ENCODE measurements at places on chromosomes 7 and 10.

DNA sequence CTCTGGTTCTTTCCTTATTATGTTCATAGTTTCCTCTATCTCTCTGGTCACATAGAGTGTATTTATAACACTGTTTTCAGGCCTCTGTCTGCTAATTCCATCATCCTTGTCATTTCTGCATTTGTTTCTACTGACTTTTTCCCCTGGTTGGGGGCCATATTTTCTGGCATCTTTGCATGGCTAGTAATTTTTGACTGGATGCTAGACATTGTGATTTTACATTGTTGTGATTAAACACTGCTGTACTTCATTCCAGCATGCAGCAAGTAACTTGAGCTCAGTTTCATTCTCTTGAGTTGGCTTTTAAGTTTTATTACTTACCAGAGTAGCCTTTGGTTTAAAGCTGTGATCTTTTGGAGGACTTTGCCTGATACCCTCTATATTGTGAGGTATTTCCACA, 6.8 kb upstream of the DOCK1 start:
- DNase-seq = no peak

- DNase-seq = no peak
Measured at GRCh38 chr7:152073352-152073751, 47.9 kb downstream of the GALNT11 start.

DNA sequence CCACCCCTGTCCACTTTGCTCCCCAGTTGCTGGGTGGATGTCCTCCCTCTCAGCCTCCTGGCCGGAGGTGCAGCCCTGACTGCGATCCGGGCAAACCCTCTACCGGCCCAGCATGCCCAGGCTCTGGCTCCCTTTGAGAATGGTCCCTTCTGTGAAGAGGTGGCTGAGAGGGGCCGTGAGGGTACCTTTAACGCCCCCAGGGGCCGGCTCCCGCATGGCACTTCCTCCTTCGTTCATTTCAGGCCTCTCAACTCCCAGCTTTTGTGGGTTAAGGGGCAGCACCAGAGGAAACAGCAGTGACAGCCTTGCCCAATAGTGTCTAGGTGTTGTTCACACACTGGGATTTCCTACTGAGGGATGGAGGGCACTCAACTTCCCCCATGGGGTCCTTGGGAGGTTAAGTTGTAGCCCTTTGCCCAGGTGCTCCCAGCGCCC, 33.2 kb upstream of the HABP2 start:
- DNase-seq = no peak

DNA sequence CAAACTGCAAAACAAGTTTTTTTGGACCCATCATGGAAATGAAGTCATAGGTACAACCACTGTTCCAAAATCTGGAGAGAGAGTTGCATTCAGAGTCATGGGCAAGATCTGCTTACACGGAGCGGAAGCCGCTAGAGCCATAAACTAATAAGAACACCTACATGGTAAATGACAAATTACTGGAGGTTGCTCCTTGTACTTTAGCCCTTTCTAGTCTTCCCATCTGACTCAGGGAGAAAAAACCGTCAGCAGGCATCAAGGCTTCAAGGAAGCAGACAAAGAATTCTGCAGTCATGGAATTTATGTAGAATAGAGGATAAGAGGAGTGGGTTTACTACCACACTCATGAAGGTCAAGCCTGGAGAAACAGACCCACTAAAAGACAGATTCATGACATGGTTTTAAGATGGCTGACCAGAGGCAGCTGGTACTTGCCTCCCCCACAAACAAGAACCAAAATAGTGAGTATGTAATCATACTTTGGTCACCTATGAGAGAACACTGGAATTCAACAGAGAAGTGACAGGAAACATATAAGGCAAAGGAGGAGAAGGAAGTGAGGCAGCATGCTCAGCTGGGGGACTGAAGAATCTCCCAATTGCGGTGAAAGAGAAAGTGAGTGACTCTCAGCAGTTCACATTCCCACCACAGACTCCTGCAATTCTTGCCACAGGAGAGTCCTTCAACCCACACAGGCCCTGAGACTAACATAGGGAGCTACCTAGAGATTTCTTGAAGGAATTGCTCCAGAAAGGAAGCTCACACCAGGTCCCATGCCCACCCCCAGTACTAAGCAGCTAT, 42.4 kb upstream of the ASAH2 start:
- DNase-seq = no peak

- no peak for DNase-seq
Measured at GRCh38 chr7:157775021-157775559, 438.3 kb downstream of the DNAJB6 start.

- no peak for DNase-seq
Measured at GRCh38 chr10:78304091-78305045, 270.7 kb downstream of the RPS24 start.

- no peak for DNase-seq
Measured at GRCh38 chr7:1814089-1814811, 144.2 kb downstream of the ELFN1 start.

GRCh38 chr7:17015598-17016031, 133.8 kb upstream of the AGR3 start:
- DNase-seq = no peak

GRCh38 chr10:129274748-129275474, 192.1 kb upstream of the MGMT start:
- peak; percentile 37 for DNase-seq

DNA sequence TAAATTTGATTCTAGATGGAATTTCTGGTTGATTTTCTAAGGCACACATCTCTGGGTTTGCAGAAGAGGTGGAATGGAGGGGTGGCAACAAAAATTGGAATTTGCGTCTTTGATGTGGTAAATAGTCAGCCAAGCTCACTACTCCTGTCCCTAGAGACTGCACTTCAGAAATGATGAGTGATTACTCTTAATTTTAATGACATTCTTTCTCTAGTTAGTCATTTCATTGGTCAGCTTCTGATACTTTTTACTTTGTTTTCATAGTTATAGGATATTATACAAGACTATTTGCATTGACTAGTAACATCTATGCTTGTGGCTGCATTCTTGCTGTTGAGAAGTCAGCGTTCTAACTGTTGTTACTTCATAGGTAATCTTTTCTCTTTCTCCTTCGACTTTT, 658.3 kb downstream of the SUGCT start:
- no peak for DNase-seq

DNA sequence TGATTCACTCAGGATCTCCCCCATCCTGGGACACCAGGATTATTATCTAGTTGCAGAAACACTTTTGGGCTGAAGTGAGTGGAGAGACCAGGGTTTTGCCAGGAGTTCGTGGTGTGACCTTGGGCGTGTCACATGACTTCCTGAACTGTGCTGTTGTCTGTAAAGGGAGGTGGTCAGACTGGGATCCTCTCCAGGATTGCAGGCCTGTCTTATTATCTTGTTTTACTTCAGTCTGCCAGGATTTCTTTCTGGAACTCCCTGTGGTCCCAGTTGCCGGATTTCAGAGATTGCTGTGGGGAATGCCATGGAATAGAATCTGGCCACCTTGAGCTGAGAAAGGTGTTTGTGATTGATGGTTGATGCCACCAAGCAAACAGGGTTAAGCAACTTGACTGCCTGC, 35.8 kb downstream of the CRCP start:
- no peak for DNase-seq

DNA sequence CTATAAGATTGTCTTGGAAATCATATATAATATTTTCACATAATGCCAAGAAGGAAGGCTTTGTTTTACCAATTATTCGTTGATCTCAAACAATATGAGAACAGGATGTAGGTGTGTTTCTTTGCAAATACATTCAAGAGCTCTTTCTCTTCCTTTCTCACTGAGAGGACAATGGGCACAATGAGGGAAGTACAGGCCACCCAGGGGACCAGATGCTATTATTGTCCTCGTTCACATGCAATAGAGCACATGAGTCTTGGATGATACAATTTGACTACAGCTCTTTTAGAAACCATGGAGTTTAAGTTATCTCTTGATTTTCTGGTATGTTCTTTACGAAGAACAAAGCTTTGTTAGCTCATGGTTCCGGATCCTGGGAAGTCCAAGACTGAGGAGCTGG, 323.7 kb upstream of the KLF6 start:
- no peak for DNase-seq

GRCh38 chr10:62852961-62853702, 37.0 kb upstream of the EGR2 start:
- DNase-seq = no peak

DNA sequence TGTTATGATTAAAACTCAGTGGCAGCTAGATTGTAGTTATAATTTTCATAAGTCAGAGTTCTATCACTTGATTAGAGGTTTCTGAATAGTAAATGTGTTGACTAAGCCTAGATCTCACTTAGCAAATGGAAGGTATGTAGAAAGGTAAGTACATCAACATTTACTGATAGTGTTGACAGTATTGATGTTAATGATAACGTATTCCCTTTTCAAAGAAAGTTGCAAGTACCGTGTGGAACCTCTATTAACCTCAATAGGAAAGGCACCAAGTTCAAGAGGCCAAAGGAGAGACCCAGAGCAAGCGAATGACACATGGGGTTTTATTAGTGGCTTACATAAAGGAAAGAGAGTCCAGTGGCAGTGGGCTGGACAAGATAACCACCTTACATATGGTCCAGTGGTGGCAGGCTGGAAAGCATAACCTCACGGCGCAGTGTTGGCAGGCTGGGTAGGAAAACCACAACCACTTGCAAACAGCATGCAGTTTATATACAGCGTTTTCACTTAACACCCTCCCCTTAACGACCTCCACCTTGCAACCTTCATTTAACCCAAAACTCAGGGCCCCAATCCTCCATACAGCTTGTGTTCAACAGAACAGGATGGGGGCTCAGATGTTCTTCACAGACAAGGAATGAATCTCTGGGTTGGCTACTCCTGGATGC, 611.0 kb downstream of the PARD3 start:
- DNase-seq = no peak

DNA sequence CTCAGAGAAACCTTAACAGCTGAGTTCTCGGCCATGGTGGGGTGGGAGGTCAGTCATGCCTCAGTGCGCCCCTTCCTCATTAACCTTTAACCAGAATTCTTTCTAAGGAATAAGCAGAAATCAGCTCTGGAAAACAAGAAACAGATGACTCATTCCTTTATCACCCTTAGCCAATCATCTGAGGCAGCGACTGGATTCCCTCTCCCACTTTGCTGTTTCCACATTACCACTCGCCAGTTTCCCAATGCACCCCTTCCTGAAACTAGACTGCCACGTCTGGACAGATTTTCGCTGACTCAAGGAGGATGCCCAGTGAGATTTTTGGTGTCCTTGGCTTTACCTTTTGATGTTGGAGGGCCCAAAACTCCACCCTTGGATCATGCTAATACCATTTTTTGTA, 223.8 kb downstream of the PLXDC2 start:
- peak; percentile 20 for DNase-seq

DNA sequence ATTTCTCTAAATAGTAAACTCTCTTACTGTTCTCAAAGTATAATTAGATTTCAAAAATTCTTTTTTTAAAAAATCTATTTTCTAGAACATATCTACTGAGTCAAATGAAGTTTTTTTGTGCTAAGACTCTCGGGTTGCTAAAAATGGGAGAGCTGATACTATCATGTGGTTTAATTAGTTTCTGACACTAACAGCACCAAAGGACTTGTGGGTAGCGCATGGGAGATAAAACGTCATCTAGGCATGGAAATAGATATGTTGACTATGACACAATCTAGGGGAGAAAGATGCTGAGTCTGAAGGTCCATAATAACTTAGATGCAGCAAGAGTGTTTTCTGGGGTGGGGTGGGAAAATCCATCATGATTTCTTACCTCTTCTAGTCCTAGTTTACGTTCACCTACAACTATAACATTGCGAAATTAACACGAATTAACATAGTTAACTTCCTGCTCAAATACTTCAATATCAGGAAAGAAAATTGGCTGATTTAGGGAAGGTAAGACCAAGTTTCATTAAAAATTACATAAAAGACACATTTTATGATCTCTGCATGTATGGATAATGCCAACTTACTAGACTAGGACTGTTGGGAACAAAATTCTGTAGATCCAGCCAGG, 14.3 kb upstream of the ARMC3 start:
- DNase-seq = no peak

DNA sequence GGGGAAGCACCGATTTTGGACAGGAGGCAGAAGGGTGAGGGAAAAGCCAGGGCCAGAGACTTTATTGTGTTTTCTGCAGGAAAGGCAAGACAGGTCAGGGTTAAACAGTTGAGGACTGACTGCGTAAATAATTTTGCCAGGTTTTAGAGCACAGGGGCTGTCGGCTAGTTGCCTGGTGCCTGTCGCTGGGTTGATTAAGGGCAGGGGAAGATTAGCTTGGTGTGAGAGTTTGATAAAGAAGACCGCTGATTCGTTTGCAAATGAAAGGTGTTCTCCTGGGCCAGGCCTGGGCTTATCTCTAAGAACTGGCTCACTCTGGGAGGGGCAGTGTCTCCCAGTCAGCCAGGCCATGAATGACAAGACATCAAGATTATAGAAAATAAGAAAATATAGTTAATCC, 75.6 kb downstream of the SLC37A3 start:
- DNase-seq = no peak

- DNase-seq = no peak
Measured at GRCh38 chr10:595473-595872, 94.0 kb downstream of the DIP2C start.

DNA sequence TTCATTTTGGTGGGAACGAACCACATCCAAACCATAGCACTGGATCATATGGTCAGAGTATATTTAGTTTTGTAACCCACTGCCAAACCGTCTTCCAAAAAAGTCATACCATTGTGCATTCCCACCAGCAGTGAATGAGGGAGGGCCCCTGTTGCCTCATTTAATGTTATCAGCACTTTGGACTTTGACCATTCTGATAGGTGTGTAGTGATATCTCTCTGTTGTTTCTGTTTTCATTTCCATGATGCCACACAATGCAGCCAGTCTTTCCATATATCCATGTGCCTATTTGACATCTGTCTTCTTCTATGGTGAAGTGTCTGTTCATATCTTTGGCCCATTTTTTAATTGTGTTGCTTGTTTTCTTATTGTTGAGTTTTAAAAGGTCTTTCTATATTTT, 105.0 kb upstream of the PPP2R2D start:
- DNase-seq = no peak

GRCh38 chr7:117863618-117864017, 9.6 kb downstream of the CTTNBP2 start:
- no peak for DNase-seq

GRCh38 chr10:126481181-126481580, 92.9 kb upstream of the ADAM12 start:
- DNase-seq = no peak

GRCh38 chr7:48285373-48285772, 114.1 kb downstream of the ABCA13 start:
- no peak for DNase-seq

- DNase-seq = no peak
Measured at GRCh38 chr10:113819989-113820388, 33.9 kb downstream of the DCLRE1A start.

- no peak for DNase-seq
Measured at GRCh38 chr7:64558781-64559180, 4.1 kb downstream of the ZNF680 start.

- no peak for DNase-seq
Measured at GRCh38 chr10:131580076-131580652, 268.6 kb upstream of the TCERG1L start.

DNA sequence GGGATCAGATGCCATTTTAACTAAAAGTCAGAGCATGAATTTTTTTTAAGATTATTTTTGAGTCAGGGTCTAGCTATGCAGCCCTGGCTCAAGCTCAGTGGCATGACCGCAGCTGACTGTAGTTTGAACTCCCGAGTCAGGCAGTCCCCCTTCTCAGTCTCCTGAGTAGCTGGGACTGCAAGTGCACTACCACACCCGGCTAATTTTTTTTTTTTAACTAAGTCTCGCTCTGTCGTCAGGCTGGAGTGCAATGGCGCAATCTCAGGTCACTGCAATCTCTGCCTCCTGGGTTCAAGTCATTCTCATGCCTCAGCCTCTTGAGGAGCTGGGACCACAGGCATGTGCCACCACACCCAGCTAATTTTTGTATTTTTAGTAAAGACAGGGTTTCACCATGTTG, 7.8 kb downstream of the TAS2R41 start:
- DNase-seq = no peak

All from A673 (cell line).